ENCODE measurements at places on chromosomes 1 and 21.
A peak's percentile ranks its signal among the peaks of the same experiment; 100 is the strongest.

- no peak for DNase-seq
Observed at GRCh38 chr1:116474921-116475849, 95.6 kb downstream of the CD58 start.

- peak; percentile 61 for DNase-seq
Observed at GRCh38 chr1:180563026-180563827, 4.5 kb downstream of the OVAAL start.

DNA sequence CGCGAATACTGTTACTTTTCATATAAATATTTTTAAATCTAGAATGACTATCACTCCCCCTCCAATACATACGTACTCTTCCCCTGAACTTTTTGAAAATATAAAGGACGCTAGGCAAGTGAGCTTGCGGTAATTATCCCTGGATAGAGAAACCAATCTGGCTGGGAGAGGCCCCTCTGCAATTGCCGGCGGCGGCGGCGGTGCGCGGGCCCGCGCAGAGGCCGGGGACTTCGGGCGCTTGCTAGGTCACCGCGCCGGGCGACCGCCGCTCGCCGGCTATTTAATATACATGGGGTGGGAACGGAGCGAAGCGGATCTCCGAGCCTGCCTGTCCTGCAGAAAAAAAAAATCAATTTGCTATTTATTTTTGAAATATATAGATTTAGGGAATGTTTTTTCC is 416.3 kb upstream of the ESRRG start:
- DNase-seq: no peak

DNA sequence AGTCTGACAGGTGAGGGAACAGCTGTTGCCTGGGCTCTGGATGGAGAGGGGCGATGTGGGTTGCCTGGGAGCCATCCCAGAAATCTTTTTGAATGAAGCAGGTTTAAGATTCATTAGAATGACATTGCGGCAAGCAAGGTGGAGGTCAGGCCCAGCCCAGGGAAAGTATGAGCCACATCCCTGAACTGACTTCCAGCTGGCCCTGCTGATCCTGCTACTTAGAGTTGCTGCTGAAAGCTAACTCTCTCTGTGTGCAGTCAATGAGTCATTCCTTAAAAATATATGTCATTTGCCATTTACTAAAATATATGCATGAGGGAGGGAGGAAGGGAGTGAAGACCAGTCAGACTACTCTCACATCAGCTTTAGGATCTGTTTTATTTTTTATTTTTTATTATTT is 54.3 kb upstream of the RAB3GAP2 start:
- DNase-seq: peak; percentile 75

- DNase-seq: no peak
Observed at GRCh38 chr21:19122356-19122755, 718.8 kb upstream of the TMPRSS15 start.

DNA sequence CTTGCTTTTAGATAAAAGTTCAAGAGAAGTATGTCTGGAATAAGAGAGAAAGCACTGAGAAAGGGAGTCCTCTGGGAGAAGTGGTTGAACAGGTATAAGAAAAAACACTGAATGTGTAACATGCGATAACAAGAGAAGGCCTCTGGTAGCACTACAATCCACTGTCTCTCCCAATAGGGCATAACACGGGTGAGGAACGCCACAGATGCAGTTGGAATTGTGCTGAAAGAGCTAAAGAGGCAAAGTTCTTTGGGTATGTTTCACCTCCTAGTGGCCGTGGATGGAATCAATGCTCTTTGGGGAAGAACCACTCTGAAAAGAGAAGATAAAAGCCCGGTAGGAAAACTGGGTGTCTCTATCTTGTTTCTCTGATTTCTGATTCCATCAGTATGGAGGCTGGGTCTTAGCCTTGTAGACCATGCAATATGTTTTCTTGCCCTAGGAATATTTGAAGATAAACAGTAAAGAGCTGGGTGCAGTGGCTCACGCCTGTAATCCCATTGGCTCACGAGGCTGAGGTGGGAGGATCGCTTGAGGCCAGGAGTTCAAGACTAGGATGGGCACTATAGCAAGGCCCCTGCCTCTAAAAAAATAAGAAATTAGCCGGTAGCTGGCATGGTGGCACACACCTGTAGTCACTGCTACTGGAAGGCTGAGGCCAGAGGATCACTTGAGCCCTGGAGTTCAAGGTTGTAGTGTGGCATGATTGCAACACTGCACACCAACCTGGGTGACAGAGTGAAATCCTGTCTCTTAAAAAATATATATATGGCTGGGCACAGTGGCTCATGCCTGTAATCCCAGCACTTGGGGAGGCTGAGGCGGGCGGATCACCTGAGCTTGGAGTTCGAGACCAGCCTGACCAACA is 40.4 kb downstream of the DAP3 start:
- DNase-seq: peak; percentile 64

- DNase-seq: no peak
Observed at GRCh38 chr1:36455386-36455785, 5.1 kb upstream of the OSCP1 start.

DNA sequence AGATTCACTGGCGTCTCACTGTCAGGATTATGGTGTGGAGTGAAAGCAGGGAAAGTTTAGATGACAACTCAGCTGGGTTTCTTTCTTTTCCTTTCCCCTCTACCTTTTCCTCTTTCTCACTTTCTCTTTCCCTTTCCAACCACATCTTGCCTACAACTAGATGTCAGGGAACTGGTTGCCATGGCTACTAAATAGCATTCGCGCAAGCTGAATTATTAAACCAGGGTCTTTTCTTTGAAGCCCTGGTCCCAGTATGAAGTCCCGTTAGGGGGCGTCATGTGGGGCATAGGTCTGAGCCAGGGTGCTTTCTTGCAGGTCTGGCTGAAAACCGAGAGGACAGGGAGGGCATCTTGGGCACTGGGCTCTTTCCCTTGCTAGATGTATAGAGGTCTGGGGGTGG is 168.4 kb upstream of the CACNA1E start:
- no peak for DNase-seq

DNA sequence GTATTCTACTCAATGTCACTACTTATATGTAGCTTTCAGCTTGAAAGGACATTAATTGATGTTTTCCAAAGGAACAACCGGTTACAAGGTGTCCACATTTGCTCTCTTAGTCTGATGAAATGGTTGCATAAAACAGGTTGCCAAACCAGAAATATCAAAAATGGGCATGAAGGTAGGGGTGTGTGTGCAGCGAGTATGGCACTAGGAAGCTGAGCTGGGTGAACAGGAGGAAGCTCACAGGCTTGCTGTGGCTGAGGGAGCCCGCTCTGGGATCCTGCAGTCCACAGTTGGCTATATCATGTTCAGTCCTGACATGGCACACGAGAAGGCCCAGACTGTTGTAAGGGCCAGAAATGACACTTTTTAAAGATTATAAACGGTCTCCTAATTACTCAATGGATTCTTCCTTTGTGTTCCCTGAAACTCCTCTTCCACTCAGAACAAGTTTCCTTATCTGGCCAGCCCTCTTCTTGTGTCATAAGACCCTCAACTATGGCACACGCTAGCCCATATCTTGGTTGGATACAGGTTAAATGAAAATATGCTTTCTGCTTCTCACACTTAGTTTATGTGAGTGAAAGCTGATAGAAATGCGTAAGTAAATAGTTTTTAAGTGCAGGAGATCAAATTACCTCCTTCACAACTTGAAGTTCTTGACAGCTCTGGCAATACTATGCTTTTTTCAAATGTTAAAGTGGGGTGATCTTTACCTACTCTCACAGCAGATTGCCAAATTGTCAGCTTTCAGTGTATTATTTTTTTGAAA is 201.5 kb downstream of the LMO4 start:
- DNase-seq: no peak

GRCh38 chr1:45629035-45629434 is 5.2 kb upstream of the CCDC17 start:
- no peak for DNase-seq

DNA sequence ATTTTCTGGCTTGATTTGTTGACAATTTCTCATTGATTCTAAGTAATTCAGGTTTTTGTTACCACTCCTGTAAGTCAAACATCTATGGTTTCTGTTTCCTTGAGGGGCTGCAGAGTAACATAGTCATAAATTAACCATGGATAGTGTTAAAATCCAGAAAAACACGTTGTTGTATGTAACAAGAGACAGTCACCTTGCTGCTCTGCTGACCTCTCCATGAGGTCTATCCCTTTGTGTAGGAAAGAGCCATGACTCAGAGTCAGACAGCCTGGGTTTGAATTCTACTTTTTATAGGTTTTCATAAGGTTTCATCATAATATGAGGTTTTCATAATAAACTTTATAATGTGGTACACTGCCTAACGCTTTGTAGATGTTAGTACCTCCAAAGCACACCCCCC is 27.6 kb upstream of the NBL1 start:
- DNase-seq: peak; percentile 82

GRCh38 chr1:224092601-224093000 is 21.3 kb upstream of the FBXO28 start:
- no peak for DNase-seq

DNA sequence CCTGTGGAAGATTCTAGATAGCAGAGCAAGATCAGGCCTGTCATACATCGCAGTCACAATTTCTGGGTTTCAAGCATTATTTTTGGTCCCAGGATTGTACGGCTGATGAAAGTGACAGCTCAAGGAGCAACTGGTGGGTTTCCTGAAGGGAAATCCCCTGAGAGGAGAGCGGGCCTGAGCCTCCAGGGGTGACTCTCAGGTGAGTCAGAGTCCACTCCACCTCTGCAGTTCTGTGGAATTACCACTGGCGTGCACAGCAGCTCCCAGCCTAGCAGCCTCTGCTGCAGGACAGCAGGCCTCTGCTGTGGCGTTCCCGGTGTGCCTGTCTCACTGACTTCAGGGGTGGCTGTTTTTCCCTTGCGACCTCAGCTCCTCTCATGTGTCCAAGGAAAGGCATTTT is 24.4 kb downstream of the SLC66A1 start:
- no peak for DNase-seq
